ENCODE measurements at places on chromosomes 4 and X. TPM values are rescaled to one million over a fixed set of nuclear protein-coding genes. Genes with fewer than 3 reads are reported as not detected.

Gene COL4A6
- 66.6 TPM for total RNA-seq

Gene SPANXN4
- total RNA-seq = not detected

DNA sequence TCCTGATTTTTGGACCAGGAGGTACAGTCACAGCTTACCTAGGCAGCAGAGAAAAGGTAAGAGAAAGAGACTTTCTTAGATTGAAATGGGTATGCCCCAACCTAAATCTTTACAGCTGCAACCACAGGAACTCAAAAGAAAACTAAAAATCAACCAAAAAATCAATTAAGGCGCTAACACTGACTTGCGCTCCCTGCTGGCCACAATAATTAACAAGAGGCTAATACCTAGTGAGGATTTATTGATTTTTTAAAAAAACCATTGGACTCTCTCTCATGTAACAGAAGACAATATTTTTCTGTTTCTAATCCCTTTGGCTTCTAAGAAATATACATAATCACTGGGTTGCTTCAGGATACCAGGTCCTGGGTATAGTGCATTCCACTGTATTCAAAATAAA, 153.9 kb upstream of the TENM3 start:
- H3K27ac ChIP-seq = no peak overlapping the region
- peaks cover 5% of the 10 kb centered on the region for H3K4me1 ChIP-seq
- peaks cover 6% of the 10 kb centered on the region for H3K27me3 ChIP-seq
- H3K4me3 ChIP-seq = no peak overlapping the region
- DNase-seq = no peak

GRCh38 chrX:101164766-101165590, 54.6 kb upstream of the DRP2 start:
- H3K4me3 ChIP-seq = no peak overlapping the region
- no peak for DNase-seq
- no peaks in the 10 kb centered on the region for H3K4me1 ChIP-seq
- no peaks in the 10 kb centered on the region for H3K27me3 ChIP-seq
- H3K27ac ChIP-seq = no peak overlapping the region

DNA sequence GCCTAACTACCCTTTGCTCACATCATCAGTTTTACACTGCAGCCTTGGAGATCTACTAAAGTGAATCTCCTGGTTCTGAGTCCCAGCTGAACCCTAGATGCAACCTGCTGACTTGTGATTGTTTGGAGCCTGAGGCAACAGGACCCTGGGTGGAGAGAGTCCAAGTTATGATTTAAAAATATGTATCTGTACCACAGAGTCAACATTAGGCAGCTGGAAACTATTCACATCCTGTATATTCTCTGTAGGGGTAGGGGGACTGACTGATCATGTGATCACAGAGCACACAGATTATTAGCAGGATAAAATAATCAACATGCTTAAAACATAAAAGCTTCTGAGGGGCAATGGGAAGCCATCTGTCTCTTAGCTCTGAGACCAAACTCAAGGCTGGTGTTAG, 52.1 kb downstream of the CT47B1 start:
- DNase-seq = no peak
- H3K27me3 ChIP-seq = no peaks in the 10 kb centered on the region
- H3K4me3 ChIP-seq = no peak overlapping the region
- peaks cover 9% of the 10 kb centered on the region for H3K4me1 ChIP-seq
- peaks cover 1% of the 10 kb centered on the region for H3K36me3 ChIP-seq
- no peak overlapping the region for H3K27ac ChIP-seq
